ENCODE measurements at places on chromosomes 3 and 15. TPM values are rescaled to one million over a fixed set of nuclear protein-coding genes. Genes with fewer than 3 reads are reported as not detected.

DNA sequence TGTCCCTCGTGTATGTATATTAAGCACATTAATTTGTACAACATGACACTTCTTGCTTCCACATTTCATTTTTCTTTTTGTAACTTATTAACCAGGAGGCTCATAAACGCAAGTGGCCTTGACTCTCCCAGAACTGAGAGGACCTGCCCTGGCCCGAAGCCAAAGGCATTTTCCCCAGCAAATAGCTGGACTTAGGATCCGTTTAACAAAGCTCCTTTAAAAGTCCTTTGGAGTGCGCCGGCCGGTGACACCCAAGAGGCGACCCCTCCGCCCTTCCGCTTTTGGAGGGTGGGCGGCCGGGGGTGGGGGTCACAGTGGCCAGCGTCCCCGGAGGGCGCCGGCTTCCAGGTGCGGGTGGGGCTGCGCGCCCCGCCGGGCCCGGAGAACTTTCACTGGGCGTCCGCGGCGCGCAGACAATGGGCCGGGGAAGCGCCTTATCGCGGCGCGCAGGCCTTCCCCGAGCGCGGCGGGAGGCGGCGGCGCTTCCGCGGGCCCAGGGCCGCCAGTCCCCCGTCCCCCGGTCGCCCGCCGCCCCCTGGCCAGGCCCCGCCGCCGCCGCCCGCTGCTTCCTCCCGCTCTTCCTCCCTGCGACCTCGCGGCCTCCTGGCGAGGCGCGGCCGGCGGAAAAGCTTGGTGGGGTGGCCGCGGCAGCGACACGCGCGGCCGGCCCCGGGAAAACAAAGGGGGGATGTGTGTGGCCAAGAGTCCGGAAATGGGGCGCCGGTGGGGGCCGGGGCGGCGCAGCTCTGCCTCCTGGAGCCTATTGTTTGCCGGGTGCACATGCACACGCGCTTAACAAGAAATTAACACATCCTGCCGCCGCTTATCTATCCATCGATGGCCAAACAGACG lies 613.4 kb downstream of the MCTP2 start:
- no peak for DNase-seq

DNA sequence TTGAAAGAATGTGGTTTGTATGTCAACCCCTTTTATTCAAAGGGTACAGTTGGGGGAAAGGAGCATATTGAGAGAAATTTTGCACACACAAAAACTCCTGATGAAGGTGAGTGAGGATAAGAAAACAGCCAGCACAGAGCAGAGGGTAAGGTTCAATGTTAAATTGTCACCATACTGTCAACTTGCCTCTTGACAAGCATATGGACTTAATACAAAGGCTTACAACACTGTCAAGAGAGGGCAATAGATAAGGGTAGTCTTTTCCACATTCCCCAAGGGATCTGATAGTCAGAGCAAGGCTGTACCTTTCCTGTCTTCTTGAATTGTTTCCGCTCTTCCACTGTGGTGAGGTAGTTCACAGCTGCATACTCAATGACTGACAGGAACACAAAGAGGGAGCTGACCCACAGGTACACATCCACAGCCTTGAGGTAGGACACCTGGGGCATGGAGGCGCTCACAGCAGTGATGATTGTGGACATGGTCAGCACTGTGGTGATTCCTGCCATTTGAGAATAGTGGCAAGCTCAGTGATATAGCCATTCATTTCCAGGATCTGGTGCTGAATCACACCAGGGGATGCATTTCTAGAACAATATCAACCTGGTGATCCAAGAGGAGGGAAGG lies 20.4 kb upstream of the RIOX2 start:
- DNase-seq = no peak

- no peak for DNase-seq
Measured at GRCh38 chr3:111852540-111852939, 6.5 kb upstream of the PHLDB2 start.

DNA sequence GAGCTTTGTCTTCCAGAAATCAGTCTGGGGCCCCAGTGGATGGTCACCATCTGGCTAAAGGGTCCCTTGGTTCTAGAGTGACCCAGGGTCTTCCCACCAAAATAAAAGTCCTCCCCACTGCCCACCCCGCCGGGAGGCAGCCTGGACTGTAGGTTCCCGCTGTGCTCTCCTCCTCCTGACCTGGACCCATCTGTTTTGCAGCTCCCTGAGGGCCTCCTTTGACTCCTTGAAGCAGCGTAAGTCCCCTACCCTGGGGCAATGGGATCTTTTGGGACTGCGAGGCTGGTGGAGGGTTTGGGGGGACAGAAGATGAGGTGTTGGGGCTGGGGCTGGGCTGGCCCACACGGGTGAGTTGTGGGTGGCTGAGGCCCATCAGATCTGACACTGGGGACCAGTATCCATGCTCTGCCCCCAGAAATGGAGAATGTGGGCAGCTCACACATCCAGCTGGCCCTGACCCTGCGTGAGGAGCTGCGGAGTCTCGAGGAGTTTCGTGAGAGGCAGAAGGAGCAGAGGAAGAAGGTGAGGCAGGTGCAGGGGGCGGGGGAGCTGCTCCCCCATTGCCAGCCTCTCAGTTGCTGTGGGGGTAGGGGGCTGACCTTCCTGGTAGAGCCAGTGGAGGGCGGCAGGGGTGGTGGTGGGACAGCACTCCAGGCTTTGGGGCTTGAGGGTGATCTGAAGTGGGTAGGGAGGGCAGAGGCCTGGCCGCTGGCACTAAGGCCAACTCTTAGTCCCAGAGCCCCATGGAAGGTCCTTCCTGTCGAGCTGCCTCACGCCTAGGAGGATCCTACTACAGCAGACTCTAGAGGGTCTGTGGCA lies 30.4 kb downstream of the PSTPIP1 start:
- no peak for DNase-seq

DNA sequence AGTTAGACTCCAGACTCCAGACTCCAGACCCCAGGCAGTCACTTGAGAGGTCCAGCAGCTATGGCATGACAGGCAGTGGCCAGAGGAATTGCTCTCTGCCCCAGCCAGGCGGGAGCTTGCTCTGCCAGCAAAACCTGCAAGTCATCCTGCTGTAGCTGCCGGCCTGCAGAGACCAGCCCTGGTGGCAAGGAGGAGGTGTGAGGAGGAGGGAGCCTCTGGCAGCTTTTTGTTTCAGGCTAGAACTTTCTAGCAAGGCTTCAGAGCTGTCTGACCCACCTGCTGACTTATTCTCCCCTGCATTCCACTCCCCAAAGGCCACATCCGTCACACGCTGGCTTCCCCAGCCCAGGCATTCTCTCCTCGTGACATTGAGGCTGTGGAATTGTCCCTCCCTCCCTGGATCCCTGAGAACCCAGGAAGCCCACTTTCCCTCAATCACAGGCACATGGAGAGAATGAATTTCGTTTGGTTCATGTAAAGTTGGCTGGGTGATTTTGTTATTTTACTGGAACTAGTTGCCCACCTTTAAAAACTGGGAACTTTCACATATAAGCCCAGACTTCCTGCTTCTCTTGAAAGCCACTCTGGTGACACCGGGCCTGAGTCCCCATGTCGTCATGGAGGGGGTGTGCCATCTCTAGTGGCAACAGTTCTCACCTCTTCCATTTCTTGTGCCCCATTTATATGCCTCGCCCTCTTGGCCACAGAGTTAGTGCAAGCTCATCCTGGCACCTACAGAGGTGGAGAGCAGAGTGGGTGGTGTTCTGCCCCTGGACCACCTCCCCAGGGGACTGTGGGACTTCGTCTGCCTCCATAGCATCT lies 82.7 kb downstream of the ABHD5 start:
- no peak for DNase-seq

RETNLB gene
- not detected for total RNA-seq

CPLX3 gene
- not detected for total RNA-seq

TRIM69 gene
- total RNA-seq = 21.5 TPM

ITPKA gene
- total RNA-seq = not detected

Data from T-cell (primary cell).